ENCODE measurements at places on chromosomes 11 and 22.

DNA sequence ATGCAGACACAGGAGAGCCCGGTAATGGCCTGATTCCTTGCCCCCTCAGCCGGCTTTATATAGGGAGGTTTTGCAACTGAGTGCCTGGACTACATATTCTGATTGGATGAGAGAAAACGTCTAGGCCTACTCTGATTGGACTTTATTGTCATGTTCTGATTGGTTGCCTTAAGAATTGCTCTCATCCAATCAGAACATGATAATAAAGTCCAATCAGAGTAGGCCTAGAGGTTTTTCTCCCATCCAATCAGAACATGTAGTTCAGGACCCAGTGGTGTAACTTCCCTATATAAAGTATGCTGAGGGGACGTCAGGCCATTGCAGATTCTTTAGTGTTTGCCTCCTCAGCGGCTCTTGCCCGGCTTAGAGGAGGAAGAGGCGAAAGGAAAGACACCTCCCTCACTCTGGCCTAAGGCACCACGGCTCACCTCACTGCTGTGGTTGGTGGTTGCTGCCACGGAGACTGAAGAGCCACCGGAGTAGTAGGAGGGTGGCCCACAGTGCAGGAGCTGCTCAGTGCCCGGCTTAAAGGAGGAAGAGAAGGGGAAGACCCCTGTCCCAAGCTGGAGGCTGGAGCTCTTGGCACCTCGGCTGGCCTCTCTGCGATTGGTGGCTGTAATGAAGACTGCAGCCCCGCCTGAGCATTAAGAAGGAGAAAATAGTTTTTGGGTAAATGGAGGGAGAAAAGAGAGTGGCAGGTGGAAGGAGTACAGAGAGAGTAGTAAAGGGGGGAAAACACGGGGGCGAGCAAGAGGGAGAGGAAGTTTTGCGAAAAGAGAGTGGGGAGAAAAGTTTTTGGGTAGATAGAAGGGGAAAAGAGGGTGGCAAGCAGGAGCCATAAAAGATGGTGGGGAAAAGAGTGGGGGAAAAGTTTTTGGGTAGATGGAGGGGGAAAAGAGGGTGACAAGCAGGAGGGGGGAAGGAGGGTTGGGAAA, 116.7 kb upstream of the SERPIND1 start:
- DNase-seq, result no peak

DNA sequence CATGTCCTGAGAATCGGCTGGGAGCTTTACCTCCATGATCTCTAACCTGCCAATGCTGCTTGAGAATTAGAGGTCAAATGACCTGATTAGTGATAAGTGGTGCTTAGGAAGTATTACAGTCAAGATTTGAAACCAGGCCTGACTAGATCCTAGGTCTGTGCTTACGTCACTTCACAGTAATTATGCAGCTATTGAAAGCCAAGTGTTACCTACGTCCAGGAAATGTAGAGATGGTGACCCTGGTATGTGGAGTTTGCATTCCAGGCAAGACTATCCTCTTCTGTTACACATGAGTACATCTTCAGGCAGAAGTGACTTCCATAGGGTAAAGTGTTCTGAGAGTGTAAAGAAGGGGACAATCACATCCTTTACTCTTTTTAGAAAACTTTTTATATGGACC, 530.4 kb upstream of the TENM4 start:
- DNase-seq, result no peak

GRCh38 chr11:2595204-2595603, 104.6 kb downstream of the KCNQ1OT1 start:
- no peak for DNase-seq

- no peak for DNase-seq
Observed at GRCh38 chr22:43173976-43174720, 12.8 kb downstream of the TTLL12 start.

DNA sequence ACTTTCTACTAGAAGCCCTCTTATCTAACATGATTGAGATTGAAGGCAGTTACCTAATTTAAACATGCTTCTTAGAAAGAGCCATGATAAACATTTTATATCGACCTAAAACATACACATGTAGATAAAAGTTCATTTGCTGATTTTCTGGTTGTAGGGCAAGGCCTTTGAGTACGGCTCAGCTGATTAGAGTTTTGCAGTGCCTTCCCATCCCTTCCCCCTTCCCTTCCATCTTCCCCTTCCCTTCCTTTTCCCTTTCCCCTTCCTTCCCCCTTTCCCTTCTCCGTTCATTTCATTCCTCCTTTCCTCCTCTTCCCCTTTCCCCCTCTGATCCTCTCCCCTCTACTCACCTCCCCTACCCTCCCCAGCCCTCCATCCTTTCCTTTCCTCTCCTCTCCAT, 4.3 kb downstream of the LDHC start:
- DNase-seq, result no peak

DNA sequence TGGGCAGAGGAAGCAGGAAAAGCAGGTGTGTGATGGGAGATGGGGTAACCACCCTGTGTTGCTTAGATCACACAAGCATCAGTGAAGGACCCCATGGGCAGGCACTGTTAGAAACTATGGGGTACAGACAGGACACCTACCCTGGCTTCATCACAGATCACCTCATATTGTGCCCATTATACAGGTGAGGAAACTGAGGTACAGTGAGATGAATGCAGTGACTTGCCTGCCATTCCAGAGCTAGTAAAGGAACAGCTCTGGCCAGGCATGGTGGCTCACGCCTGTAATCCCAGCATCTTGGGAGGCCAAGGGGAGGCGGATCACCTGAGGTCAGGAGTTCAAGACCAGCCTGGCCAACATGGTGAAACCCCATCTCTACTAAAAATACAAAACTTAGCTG, 5.9 kb upstream of the MARK2 start:
- no peak for DNase-seq

GRCh38 chr11:108398439-108398838, 68.9 kb downstream of the C11orf65 start:
- no peak for DNase-seq

DNA sequence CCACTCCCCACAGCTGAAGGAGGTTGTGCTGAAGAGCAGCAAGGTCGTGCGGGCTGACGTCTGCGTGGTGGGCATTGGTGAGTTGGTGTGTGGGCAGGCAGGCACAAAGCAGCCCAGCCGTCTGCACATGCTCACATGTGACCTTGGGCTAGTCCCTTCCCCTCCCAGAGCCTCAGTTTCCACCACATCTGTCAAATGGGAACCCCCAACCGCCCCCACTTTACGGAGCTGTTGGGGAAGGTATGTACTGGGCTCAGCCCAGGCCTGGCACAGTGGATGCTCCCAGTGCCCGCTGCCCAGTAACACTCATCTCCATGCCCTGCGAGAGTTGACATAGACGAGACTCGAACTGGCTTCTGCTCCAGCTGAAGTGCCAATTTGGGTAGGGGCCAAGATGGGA, 5.1 kb upstream of the LZTR1 start:
- DNase-seq, result no peak

GRCh38 chr11:120702656-120703055, 191.1 kb downstream of the GRIK4 start:
- no peak for DNase-seq

GRCh38 chr11:45211732-45212131, 65.3 kb downstream of the PRDM11 start:
- no peak for DNase-seq

DNA sequence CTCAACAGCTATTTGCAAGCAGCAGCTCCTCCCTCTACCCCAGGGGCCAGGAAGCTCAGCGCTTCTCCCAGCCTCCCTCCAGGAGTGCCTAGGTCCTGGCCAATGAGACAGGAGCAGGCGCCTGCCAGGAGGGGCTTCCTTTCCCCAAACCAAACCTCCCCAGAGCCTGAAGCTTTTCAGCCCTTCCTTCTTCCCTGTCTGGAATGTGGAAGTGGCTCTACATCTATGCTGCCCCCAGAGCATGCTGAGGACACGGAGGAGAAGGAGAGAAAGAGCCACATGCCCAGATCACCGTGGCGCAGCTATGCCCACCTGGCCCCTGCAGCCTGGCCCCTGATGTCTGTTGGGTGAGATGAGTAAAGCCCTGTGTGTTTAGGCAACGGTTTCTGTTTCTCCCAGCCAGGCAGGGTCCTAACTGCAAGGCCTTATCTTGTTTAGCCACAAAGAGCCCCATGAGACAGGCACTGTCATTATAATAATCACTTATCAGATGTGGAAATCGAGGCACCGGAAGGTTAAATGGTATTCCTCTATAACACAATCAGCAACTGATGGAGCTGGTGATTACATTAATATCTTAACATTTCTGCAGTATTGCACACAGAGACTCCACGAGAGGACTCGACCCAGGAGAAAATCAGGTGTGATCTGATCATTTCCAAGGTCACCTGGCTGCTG, 315.8 kb downstream of the CTTN start:
- no peak for DNase-seq

- no peak for DNase-seq
Observed at GRCh38 chr22:20435436-20436306, 2.0 kb downstream of the SCARF2 start.

GRCh38 chr11:79447038-79447786, 6.4 kb upstream of the TENM4 start:
- no peak for DNase-seq

DNA sequence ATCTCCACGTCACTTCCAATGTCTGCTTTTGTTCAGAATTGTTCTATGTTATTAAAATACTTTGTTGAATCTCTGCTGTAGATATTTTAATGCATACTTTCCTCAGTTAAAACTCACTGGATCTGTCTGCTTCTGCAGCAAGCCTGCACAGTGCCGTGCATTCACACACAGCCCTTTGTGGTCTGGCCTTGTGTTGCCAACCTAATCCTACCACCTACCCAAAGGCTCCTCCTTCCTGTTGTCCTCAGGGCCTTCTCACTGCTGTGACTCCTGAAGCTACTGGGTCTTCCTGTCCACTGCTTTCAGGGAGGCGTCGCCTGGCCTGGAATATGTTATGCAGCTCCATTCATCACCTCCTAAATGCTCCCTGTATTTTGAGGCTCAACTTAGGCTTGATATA, 67.0 kb downstream of the PPP6R3 start:
- DNase-seq, result no peak

DNA sequence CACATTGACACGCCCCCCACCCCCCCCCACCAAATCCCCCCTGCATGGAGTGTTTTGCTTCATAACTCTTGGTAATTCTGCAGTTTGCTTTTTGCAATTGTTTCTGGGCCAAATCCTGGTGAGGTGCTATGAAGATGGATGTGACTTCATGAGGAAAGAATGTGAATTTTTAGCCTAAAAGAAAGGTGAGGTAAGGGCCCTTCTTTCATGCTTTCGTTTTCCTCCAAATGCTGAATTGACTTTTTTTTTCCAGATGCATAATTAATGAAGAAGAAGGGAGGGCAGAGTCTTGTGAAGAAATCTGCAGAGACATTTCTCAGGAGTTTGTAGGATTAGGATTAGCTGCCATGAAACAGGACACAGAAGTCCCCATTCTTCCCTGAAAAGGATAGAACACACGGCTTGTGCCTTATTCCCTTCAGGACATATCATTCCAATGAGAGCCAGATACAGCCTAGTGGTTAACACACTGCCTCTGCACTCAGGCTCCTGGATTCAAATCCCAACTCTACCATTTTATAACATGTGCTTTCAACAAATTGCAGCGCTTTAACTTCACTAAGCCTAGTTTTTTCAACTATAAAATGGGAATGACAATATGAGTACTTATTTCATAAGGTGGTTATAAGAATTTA, 19.6 kb upstream of the TBCEL start:
- DNase-seq, result no peak

DNA sequence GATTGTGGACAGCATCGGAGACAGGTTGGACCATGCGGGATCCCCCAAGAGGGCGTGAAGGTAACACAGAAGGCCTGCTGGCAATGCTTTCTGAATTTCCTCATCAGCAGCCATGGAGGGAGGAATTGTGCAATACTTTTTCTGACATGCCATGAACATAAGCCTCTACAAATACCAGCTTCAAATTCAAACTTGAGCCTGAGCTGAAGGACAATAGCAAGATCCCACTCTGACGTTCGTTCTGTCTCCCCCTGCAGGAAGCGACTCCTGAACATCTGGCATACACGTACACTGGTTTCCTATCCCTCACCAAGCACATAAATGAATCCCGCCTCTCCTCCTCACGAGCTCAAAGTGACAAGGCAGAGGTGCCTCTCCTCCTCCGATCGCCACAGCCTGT, 312.2 kb downstream of the BRD1 start:
- DNase-seq, result no peak

DNA sequence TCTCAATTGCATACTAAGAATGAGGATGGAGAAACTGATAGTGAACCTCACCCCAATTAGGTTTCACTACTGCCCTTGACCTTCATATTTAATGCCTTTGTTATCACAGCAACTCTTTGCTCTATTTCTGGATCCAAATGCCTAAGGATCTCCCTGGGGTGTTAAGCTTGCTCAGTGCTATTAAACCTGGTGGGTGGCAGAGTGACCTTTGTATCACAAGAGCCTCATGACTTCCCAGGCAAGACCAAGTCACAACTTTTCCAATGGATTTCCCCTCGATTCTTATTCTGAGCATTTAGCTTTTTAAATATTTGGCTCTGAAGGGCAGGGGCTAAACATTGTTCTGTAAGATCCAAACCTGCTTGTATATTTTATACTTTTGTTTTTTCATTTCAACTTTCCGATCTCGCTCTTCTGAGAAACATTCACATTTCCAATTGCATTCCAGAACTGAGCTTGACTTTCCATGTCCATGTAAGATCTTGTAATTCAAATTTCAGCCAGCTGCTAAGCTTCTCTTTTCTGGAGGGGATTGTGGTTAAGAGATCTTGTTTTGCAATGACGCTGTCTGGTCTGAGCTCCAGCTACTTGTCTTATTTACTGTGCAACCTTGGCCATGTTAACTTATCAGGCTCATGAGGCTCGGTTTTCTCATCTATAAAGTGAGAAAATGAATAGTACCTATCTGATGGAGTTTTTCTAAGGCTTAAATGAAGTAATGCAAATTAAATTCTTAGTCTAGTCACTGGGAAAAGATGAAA, 6.4 kb upstream of the EHF start:
- no peak for DNase-seq

- DNase-seq, result no peak
Observed at GRCh38 chr11:95092549-95093324, 3.1 kb downstream of the ENDOD1 start.

DNA sequence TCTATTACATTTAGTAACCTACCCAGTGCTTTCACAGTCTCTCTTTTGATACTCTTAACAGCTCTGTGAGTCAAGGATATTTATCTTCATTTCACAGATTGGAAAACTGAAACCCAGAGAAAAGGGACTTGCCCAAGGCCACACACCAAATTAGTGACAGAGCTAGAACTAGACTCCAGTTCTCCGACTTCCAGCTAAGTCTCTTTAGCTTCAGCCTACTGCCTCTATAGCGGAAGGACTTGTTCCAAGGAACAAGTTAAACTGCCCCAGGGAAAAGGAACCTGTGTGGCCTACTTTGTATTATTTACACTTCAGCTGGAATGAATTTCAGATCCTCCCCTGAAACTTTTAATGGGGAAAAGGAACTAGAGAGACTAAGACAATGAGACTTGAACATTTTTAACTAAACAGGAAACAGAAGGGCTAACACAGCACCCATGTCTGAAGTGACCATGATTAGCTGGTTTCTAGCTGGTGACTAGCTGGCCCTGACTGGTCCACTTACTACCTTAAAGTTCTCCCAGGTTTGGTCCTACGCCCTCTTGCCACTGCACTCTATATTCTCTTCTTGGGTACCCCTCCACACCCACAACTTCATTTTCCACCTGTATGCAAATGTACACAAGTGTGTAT, 1.3 kb downstream of the LRRC51 start:
- no peak for DNase-seq

GRCh38 chr11:57493507-57494503, 21.7 kb downstream of the SLC43A1 start:
- DNase-seq, result peak; percentile 80

- DNase-seq, result no peak
Observed at GRCh38 chr22:33756508-33756949, 163.7 kb downstream of the LARGE1 start.

Measured in gastrocnemius medialis (tissue), 4 donors.